ENCODE measurements at places on chromosomes 4 and X. TPM values are rescaled to one million over a fixed set of nuclear protein-coding genes. Genes with fewer than 3 reads are reported as not detected.

Gene ASB5
- 2.2 TPM for total RNA-seq

Gene PLK4
- 2.4 TPM for total RNA-seq

Gene SAP30
- total RNA-seq = 28.2 TPM

Gene AMBN
- not detected for total RNA-seq

Gene APLN
- total RNA-seq = 15.6 TPM

Gene FOXR2
- not detected for total RNA-seq

Gene DGKK
- total RNA-seq = not detected

Gene SMIM43
- total RNA-seq = 0.76 TPM
